ENCODE measurements at places on chromosomes 7 and 10.

DNA sequence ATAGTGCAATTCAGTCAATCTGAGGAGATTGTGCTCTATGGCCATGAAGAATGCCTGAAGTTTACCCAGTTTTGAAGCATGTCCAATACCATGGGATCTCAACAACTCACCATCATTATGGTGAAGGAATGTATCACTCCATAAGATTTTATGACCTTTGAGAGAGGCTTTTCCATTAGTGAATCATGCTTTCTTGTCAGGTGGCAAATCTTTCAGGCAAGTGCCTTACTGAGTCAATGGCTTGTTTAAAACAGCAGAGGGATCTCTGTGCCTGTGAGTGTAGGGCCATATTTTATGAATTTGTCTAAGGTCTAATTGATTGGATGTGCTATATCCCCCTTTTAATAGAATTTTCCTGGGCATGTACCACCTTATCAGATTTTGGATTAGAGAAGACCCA is 131.5 kb downstream of the CCDC7 start:
- H3K4me3 ChIP-seq, result no peak overlapping the region
- no peaks in the 10 kb centered on the region for H3K27me3 ChIP-seq
- H3K36me3 ChIP-seq, result no peaks in the 10 kb centered on the region
- H3K4me1 ChIP-seq, result no peaks in the 10 kb centered on the region
- no peak for DNase-seq

- DNase-seq, result no peak
- peaks cover 13% of the 10 kb centered on the region for H3K4me1 ChIP-seq
- no peak overlapping the region for H3K27ac ChIP-seq
- peaks cover 14% of the 10 kb centered on the region for H3K36me3 ChIP-seq
- H3K4me3 ChIP-seq, result no peak overlapping the region
- no peaks in the 10 kb centered on the region for H3K27me3 ChIP-seq
Measured at GRCh38 chr7:67056683-67057082, 60.0 kb downstream of the TYW1 start.

- H3K27me3 ChIP-seq, result peaks cover 28% of the 10 kb centered on the region
- H3K27ac ChIP-seq, result no peak overlapping the region
- DNase-seq, result no peak
- H3K36me3 ChIP-seq, result peaks cover 2% of the 10 kb centered on the region
Measured at GRCh38 chr10:29841724-29842649, 207.2 kb upstream of the SVIL start.

- H3K27ac ChIP-seq, result no peak overlapping the region
- no peak for DNase-seq
- H3K4me3 ChIP-seq, result no peak overlapping the region
- no peaks in the 10 kb centered on the region for H3K27me3 ChIP-seq
Measured at GRCh38 chr10:82396886-82397285, 521.9 kb downstream of the NRG3 start.

- DNase-seq, result no peak
- no peaks in the 10 kb centered on the region for H3K27me3 ChIP-seq
- H3K27ac ChIP-seq, result no peak overlapping the region
- no peaks in the 10 kb centered on the region for H3K36me3 ChIP-seq
Measured at GRCh38 chr7:143069912-143070500, 17.9 kb downstream of the OR6V1 start.

GRCh38 chr7:87380905-87381304 is 35.4 kb downstream of the CROT start:
- H3K4me3 ChIP-seq, result no peak overlapping the region
- no peaks in the 10 kb centered on the region for H3K4me1 ChIP-seq

- H3K27me3 ChIP-seq, result no peaks in the 10 kb centered on the region
- DNase-seq, result no peak
- H3K4me3 ChIP-seq, result no peak overlapping the region
- no peaks in the 10 kb centered on the region for H3K36me3 ChIP-seq
Measured at GRCh38 chr10:53808677-53809372, 992.2 kb downstream of the PCDH15 start.

DNA sequence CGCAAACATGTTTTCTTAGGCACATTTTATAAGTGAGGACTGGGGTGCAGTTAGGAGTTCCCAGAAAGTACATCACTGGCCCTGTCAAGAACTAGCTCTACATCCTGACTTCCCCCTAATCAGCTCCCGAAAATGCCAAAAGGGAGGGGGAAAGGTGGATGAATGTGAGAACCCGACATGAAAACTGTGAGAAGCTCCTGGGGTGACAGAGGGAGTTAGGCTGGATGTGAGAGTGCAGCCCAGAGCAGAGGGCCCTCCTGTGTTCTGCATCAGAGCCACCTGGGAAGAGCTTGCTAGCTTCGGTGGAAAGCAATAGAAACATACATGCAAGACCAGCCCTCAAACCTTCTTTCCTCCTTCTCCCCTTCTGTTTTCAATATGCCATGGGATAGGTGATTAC is 30.5 kb upstream of the SEM1 start:
- H3K4me3 ChIP-seq, result no peak overlapping the region
- H3K4me1 ChIP-seq, result no peaks in the 10 kb centered on the region
- H3K27ac ChIP-seq, result no peak overlapping the region
- H3K36me3 ChIP-seq, result no peaks in the 10 kb centered on the region
- no peak for DNase-seq
- H3K27me3 ChIP-seq, result peaks cover 30% of the 10 kb centered on the region

DNA sequence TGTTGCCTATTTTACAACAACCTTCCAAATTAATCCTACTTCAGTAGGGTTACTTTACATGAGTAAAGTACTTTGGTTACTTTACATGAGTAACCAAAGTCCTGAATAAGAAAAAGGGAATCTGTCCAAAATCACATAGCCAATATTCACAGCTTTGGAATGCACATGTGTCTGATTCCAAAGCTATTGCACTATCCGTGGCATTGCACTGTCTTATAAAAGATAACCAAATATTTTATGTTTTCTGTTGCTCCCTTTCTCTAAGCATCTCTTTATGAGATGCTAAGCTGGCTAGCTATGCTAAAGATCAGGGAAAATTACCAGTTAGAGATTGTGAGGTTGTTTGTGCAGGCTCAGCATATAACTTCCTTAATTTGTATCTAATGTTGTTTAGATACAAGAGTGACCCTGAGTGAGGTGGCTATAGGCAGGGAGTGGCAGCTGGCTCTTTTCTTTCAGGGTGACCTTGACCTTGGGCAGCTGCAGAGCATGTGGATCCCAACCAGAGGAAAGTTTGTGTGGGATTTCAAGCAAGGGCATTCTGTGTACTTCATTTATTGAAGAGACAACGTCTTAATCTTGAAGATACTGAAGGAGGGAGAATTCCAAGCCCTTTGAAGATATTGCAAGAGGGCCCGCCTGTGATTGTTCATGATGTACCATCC is 366.1 kb upstream of the ANKRD30A start:
- no peak overlapping the region for H3K4me3 ChIP-seq
- no peak overlapping the region for H3K27ac ChIP-seq
- DNase-seq, result no peak
- H3K27me3 ChIP-seq, result no peaks in the 10 kb centered on the region
- H3K36me3 ChIP-seq, result no peaks in the 10 kb centered on the region
- H3K4me1 ChIP-seq, result no peaks in the 10 kb centered on the region

DNA sequence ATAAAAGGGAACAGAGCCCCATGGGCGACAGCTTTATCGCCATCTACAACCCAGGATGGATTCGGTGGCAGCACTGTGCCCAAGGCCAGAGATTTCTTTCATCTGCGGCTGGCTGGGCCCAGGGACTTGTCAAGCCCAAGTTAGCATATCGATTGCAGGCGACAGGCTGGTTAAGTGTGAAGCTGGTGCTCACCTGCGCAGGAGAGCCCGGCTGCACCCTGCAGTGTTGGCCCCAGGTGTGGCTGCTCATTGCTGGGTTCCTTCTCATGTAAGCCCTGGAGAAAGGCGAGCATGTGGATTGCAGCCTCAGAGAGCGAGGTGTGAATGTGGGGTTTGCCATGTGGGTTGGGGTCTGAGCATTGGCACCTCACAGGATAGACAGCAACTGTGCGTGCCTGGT is 40.6 kb upstream of the LRRC4 start:
- no peaks in the 10 kb centered on the region for H3K27me3 ChIP-seq
- peaks cover 6% of the 10 kb centered on the region for H3K36me3 ChIP-seq
- DNase-seq, result no peak
- H3K27ac ChIP-seq, result no peak overlapping the region
- peaks cover 28% of the 10 kb centered on the region for H3K4me1 ChIP-seq
- no peak overlapping the region for H3K4me3 ChIP-seq

GRCh38 chr7:134362587-134363483 is 46.1 kb upstream of the SLC35B4 start:
- no peak overlapping the region for H3K4me3 ChIP-seq
- H3K27ac ChIP-seq, result no peak overlapping the region
- H3K27me3 ChIP-seq, result peaks cover 30% of the 10 kb centered on the region
- peaks cover 7% of the 10 kb centered on the region for H3K4me1 ChIP-seq
- no peaks in the 10 kb centered on the region for H3K36me3 ChIP-seq

- H3K4me1 ChIP-seq, result peaks cover 28% of the 10 kb centered on the region
- no peaks in the 10 kb centered on the region for H3K36me3 ChIP-seq
- no peaks in the 10 kb centered on the region for H3K27me3 ChIP-seq
- DNase-seq, result no peak
- no peak overlapping the region for H3K27ac ChIP-seq
- no peak overlapping the region for H3K4me3 ChIP-seq
Measured at GRCh38 chr10:97020452-97021400, 165.0 kb downstream of the SLIT1 start.

DNA sequence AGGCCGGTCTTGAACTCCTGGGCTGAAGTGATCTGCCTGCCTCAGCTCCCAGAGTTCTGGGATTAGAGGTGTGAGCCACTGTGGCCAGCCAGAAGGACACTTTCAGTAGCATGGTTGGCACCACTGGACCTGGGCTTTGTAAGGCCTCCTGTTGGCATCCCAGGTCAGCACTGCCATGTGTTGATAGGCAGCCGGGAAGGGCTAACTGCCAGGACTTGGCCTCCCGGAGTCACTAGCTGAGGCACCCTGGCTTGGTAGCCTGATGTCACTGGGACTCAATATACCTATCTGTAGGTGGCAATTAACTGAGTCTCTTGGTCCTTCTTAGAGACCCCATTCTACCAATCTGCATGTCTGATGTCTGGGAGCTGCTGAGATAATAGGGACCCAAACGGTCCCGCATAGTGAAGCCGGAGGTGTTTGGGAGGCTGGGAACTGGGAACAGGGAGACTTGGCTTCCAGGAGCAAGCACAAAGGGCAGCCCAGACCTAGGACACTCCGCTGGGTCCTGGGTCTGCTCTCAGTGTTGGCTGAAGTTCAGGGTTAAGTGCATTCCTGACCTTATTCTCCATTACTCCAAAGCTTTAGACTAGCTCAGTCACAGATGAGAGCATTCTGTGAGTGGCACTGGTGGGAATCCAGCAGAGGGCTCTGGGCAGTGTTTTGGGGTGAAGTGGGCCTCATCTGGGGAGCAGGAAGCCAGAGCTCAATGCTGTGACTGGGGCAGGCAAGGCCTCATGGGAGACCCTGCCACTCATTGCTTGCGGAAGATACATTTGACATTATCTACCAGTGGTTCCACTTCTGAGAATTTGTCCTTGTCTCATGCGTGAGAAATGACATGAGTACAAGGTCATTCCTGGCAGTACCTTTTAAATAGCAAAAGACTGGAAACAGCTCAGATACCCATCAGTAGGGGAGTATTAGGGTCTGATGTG is 2.7 kb downstream of the LHPP start:
- H3K27me3 ChIP-seq, result no peaks in the 10 kb centered on the region
- H3K4me1 ChIP-seq, result peaks cover 24% of the 10 kb centered on the region
- peak overlapping the region; percentile 36 for H3K4me3 ChIP-seq
- H3K27ac ChIP-seq, result peak overlapping the region; percentile 64
- H3K36me3 ChIP-seq, result no peaks in the 10 kb centered on the region
- no peak for DNase-seq

DNA sequence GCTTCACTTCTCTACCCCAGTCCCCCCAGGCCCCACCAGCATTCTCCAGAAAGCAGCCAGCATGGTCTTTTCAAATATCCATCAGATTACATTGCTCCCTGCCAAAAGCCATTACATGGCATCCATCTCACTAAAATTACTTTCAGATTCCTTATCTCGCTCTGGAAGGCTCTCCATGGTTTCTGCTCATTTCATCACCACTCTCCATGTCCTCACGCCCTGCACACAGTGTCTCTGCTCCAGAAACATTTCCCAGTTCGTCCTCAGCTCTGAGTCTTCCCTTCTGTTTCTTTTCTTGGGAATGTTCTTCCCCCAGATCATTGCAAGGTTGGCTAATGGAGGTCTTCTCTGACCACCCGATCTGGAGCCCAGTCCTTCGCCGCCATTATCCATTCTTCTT is 499.1 kb downstream of the KCNMA1 start:
- no peaks in the 10 kb centered on the region for H3K36me3 ChIP-seq
- no peaks in the 10 kb centered on the region for H3K4me1 ChIP-seq
- H3K27me3 ChIP-seq, result peaks cover 26% of the 10 kb centered on the region
- H3K4me3 ChIP-seq, result no peak overlapping the region
- no peak for DNase-seq

- no peak for DNase-seq
- no peaks in the 10 kb centered on the region for H3K36me3 ChIP-seq
- H3K4me1 ChIP-seq, result peaks cover 15% of the 10 kb centered on the region
- H3K27ac ChIP-seq, result no peak overlapping the region
- peaks cover 45% of the 10 kb centered on the region for H3K27me3 ChIP-seq
Measured at GRCh38 chr7:2687338-2687869, 598 bp upstream of the AMZ1 start.

GRCh38 chr7:101119876-101120275 is 7.0 kb upstream of the SERPINE1 start:
- H3K36me3 ChIP-seq, result peaks cover 1% of the 10 kb centered on the region
- H3K4me3 ChIP-seq, result no peak overlapping the region
- peaks cover 35% of the 10 kb centered on the region for H3K27me3 ChIP-seq
- H3K27ac ChIP-seq, result no peak overlapping the region
- peaks cover 14% of the 10 kb centered on the region for H3K4me1 ChIP-seq

DNA sequence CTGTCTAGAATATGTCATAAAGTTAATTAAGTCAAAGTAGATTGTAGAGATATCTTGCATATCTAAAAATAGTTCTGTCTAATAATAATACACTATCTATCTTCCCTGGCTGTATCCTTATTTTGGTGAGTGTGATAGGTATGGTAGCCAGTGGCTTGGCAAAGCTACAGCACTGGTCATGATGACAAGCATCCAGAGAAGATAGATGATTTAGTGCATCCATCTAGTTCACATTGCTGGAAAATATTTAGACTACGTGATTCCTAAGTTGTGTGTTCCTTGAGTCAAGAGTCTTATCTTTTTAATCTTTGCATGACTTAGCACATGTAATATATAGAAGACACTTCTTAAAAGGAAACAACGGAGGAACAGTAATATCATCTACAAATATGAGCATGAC is 711.2 kb upstream of the KCND2 start:
- no peak overlapping the region for H3K4me3 ChIP-seq
- no peaks in the 10 kb centered on the region for H3K4me1 ChIP-seq
- DNase-seq, result no peak
- no peaks in the 10 kb centered on the region for H3K27me3 ChIP-seq
- no peaks in the 10 kb centered on the region for H3K36me3 ChIP-seq
- no peak overlapping the region for H3K27ac ChIP-seq

- H3K4me1 ChIP-seq, result no peaks in the 10 kb centered on the region
- no peak overlapping the region for H3K27ac ChIP-seq
- no peaks in the 10 kb centered on the region for H3K36me3 ChIP-seq
Measured at GRCh38 chr7:137715121-137715520, 131.7 kb downstream of the DGKI start.

DNA sequence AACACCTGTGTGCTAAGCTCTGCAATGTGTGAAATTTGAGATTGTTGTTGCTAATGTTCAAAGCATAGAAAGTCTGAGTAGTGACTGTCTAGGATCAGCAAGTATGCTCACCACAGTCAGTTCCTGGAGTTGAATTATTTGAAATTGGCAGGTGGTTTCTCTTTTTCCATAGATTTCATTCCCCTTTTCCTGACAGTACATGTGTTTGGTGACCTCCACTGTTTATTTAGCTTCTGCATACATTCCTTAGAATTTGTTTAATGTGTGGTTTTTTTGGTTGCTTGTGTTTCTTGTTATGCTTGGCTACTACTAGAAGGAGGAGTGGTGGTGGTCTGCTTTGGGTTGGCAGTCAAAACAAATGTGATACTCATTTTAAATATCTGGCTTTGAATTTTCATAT is 52.3 kb downstream of the FOXP2 start:
- no peaks in the 10 kb centered on the region for H3K36me3 ChIP-seq
- no peak for DNase-seq
- no peaks in the 10 kb centered on the region for H3K4me1 ChIP-seq
